ENCODE measurements at places on chromosomes 12 and 14.

GRCh38 chr12:121455766-121456420 is 56.0 kb downstream of the RNF34 start:
- no peak for DNase-seq

GRCh38 chr14:54572316-54572715 is 5.4 kb downstream of the SAMD4A start:
- DNase-seq, result no peak

- no peak for DNase-seq
Observed at GRCh38 chr14:89024691-89025090, 200.2 kb downstream of the TTC8 start.

GRCh38 chr12:44184499-44185206 is 348.8 kb downstream of the TMEM117 start:
- no peak for DNase-seq

GRCh38 chr12:125652681-125653080 is 587.4 kb downstream of the AACS start:
- no peak for DNase-seq

DNA sequence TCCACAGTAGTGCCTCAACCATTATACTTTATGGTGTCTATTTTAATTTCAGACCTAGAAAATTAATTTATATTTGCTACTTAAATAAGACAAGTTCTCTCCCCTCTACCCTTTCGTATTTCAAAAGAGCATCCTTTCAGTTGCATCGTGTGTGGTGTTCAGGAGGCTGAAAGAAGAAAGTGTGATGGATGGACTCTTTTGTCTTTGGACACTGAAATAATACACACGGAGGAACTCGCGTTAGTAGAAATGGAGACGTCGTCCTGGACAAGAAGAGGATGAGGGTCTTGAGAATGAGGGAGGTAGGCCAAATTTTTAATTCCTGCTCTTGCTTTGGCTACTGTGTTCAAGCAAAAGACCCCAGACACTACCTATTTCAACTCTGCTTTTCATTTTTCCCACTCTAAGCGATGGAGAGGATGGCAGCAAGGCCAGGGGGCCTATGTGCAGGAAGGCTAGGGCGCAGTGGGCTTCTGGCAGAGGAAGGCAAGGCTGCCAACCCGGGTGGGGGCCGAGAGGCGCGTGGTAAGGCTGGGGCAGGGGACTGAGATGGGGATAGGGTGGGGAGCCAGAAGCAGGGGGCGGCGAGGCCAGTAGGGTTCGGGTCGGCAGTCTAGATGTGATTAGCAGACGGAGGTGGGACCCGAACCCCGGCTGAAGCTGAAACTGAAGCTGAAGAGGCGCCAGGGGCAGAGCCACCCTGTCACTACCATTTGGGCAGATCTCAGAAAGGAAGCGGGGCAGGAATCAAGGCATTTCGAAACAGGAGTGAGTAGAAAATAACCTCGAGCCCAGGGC is 722 bp downstream of the TMED8 start:
- DNase-seq, result peak; percentile 0

DNA sequence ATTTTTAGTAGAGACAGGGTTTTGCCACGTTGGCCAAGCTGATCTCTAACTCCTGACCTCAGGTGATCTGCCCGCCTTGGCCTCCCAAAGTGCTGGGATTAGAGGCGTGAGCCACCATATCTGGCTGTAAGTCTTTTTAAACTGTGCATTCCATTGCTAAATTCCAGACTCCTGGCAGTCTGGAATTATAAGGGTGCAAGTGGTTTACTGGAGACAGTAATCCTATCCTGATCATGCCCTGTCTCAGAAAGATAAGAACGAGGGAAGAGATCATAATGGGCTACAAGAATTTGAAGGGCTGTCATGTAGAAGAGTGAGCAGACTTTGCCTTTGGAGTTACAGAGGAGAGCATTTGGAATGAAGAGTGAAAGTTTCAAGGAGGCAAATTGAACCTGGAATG is 6.8 kb upstream of the SLC4A8 start:
- no peak for DNase-seq

GRCh38 chr12:8831116-8831515 is 8.7 kb downstream of the A2ML1 start:
- DNase-seq, result no peak

GRCh38 chr12:40224439-40225291 is at the start of gene LRRK2:
Gene LRRK2, plus strand, starts transcription at chr12:40224997. Its CDS starts 135 bp downstream, at chr12:40225132.
- peak; percentile 45 for DNase-seq

GRCh38 chr12:219891-220352 is 6.0 kb upstream of the SLC6A12 start:
- DNase-seq, result peak; percentile 69

GRCh38 chr14:46596236-46596635 is 55.3 kb downstream of the RPL10L start:
- no peak for DNase-seq

DNA sequence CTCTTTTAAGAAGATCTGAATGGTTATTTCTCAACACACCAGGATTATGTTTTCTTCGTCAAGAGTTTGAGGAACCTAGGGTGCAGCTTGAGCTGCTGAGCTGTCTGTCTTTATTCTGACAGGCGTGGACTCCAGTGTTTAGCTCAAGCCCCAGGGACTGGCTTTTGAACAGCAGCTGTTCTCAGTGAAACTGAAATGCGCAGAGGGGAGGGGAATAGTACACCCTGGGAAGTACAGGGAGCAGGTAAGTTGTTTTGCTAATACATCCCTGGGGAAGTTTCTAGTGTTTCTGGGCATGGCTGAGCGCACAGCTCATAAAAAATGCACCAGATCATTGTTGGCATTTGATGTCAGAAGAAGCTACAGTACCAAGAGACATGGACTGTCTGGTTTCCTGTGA is 659.8 kb downstream of the DIO2 start:
- no peak for DNase-seq

DNA sequence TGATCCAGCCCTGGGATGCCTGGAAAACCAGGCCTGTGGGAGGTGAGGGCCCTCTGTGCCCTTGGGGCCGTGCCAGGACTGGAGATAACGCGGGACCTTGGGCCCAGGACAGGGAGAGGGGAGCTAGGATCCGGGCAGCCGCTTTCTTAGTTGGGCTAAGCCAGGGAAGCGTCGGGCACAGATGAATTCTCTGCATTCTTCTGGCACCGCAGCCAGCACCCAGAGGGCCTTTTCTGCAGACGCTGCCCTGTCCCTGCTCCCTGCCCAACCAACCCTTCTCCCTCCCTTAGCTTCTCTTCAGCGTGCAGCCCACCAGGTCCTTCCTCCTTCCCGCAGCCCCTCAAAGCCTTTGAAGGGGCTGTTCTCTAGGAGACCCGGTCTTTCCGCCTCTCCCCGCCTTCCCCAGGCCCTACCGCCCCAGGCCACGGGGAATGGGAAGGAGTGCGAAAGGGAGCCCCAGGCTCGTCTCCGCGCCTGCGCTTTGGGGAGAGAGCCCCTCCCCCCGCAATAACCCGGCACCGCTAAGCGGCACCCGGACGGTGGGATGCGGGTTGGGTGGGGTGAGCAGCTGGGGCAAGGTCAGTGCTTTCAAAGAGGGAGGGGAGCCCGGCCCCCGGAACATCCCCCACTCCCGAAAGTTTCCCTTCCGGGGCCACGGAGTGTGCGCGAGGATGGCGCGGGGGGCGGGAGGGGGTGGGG is 663 bp downstream of the NCKAP5L start:
- peak; percentile 55 for DNase-seq

DNA sequence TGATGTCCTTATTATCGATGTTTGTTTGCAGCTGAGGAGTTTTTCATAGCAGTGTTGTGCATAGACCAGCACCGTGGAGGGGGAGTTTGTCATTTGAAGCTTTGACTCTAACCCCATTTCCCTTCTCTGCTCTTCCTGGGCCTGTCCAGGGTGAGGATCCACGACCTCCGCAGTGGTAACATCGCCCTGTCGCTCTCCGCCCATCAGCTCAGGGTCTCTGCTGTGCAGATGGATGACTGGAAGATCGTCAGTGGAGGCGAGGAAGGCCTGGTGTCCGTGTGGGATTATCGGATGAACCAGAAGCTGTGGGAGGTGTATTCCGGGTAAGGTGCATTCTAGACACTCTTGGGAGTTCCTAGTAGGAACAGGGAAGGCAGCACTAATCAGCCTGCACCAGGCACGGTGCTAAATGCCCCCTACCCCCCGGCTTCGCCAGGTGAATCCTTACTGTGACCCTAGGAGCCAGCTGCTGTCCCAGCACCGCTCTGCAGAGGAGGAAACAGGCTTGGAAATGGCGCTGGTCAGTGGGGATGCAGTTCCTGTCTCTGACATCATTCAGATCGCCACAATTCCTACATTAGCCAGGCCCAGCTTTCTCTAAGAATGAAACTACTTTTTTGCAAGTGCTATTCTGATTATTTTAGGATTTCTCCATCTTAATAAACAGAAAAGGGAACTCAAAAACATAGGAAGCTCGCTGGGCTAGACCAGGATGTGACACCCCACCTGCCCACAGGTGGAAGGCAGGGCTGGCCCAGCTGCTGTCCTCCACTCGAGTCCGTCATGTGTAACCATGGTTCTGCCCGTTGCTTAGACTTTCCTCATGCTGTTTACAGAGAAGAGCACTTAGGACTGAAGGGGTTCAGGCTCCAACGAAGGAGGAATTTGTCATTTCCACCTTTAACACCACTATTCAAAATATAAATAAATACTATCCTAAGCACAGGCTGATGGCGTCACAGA is 74.9 kb downstream of the TESC start:
- no peak for DNase-seq

DNA sequence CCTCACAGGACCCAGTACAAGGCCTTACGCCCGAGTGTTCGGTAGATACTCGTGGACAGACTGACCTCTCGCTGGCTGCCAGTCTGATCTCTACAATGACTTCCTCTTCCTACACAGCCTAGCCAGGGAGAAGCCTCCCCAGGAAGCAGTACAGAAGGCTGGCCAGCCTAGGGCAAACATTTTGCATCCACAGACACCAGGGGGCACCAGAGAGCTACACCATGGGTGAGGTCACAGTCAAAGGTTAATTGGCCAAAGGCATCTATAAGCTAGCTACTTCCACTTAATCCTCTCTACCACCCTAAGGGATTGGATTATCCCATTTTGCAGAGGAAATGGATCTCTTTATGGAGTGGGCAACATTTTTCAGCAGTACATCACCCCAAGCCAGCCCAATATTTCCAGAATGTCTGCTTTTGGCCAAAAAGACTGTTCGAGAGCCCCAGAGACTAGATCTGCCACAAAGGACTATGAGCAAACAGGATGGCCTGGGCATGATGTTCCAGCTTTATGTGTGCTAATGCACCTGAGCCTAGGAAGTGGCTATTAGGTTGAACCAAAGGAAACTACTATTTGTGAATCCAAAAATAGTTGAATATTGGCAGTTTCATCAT is 14.6 kb upstream of the PNMA1 start:
- peak; percentile 86 for DNase-seq

DNA sequence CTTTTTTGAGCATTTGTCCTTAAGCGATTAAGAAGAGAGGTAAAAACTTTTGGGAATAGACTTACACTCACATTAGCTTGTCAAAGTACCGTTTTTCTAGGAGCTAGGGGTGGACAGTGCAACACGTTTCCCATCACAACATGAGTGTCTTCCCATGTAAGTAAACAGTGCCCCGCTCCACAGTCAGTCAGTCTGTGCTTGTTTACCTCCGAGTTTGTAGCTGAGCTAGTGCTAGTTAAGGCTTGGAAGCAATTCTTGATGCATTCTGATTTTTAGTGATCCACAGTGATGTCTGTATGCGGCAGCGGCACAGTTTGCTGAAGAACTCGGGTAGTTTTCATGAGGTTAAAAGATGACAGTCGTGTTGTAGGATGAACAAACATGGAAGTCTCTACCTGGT is 941 bp downstream of the ZDHHC17 start:
- DNase-seq, result no peak

GRCh38 chr12:62718762-62719426 is 216.1 kb downstream of the PPM1H start:
- DNase-seq, result no peak

DNA sequence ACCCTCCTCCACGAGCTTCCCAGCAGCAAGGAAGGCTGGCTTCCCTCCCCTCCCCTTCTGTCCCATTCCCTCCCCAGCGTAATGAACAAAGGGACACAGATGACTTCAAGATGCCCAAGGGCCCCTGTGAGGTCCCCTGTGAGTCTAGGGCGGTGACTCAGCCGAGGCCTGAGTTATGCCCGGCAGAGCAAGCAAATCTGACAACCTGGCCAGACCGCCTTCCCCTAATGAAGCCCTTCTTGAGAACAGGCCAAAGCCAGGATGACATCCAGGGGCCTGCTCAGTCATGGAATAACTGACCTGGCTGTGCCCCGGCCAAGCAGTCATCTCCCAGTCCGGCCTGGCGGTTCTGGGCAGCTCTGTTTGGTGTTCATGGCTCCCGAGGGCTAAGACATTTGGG is 89.2 kb downstream of the DICER1 start:
- DNase-seq, result no peak

- no peak for DNase-seq
Observed at GRCh38 chr12:103046154-103046553, 88.7 kb downstream of the ASCL1 start.

DNA sequence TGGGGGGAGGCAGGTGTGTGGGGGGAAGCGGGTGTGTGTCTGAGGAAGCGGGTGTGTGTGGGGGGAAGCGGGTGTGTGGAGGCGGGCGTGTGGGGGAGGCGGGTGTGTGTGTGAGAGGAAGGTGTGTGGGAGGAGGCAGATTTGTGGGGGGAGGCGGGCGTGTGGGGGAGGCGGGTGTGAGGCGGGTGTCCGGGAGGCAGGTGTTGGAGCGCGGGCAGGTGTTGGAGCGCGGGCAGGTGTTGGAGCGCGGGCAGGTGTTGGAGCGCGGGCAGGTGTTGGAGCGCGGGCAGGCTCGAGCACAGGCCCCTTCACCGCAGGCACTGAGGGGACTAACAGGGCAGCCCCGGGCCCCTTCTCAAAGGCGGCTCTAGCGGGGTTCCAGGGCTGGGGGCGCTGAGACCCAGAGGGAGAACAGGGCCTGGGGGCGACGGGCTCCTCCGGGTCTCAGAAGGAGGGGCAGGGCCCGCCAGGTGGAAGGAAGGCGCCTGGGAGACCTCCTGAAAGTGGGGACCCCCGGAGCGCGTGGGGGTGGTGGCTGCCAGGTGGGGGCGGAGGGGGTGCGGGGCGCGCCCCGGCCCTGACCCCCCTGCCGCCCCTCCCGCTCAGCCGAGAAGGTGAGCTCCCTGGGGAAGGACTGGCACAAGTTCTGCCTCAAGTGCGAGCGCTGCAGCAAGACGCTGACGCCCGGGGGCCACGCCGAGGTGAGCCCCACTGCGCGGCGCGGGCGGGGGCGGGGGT is 3.2 kb downstream of the CRIP2 start:
- no peak for DNase-seq

GRCh38 chr12:58850826-58851225 is 69.5 kb downstream of the LRIG3 start:
- no peak for DNase-seq

GRCh38 chr12:22115711-22116110 is 69.7 kb downstream of the CMAS start:
- DNase-seq, result no peak

GRCh38 chr12:58283553-58283952 is 342.2 kb downstream of the ATP23 start:
- no peak for DNase-seq

DNA sequence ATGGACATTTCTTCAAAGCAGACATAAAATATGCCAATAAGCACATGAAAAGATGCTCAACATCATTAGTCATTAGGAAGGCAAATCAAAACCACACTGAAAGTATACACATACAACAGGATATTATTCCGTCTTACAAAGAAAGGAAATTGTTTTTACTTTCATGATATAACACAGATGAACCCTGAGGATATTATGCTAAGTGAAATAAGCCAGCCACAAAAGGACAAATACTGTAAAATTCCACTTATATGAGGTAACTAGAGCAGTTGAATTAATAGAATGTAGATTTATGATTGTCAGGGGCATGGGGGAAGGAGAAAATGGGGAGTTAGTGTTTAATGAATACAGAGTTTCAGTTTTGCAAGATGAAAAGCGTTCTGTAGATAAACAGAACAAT is 4.2 kb downstream of the ACYP1 start:
- DNase-seq, result no peak

GRCh38 chr12:56947633-56948456 is 9.6 kb downstream of the RDH16 start:
- DNase-seq, result no peak

GRCh38 chr14:53696217-53696965 is 260.2 kb downstream of the BMP4 start:
- DNase-seq, result peak; percentile 7

Measured in A172 (cell line).